ENCODE measurements at places on chromosomes 5 and 9. TPM values are rescaled to one million over a fixed set of nuclear protein-coding genes. Genes with fewer than 3 reads are reported as not detected.

DNA sequence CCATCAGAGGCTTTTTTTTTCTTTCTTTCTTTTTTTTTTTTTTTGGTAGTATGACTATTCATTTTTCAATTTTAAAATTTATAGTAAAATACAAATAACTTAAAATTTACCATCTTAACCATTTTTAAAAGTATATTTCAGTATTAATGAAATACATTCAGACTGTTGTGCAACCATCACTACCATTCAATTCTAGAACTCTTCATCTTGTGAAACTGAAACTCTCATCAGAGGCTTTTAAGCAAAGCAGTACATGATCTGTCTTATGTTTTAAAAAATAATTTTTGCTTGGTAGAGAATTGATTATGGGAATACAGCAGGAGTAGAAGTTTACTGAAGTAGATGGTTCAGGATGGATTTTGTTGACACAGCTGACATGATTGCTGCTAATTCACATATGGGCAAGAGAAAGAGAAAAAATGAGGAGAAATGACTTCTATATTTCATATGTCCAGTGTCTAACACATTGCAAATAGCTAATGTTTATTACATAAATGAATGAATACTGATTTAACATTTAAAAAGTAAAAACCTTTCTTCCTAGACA, 13.4 kb downstream of the ELOVL7 start:
- no peak overlapping the region for H3K27ac ChIP-seq
- H3K27me3 ChIP-seq, result no peaks in the 10 kb centered on the region
- no peak for DNase-seq
- H3K4me1 ChIP-seq, result peaks cover 28% of the 10 kb centered on the region
- no peaks in the 10 kb centered on the region for H3K36me3 ChIP-seq

GRCh38 chr9:129273941-129274684, 96.1 kb upstream of the IER5L start:
- DNase-seq, result no peak
- peaks cover 26% of the 10 kb centered on the region for H3K4me1 ChIP-seq
- H3K27ac ChIP-seq, result no peak overlapping the region

- H3K27me3 ChIP-seq, result no peaks in the 10 kb centered on the region
- no peak overlapping the region for H3K4me3 ChIP-seq
- DNase-seq, result no peak
- H3K27ac ChIP-seq, result no peak overlapping the region
These were observed 124.2 kb downstream of the PTTG1 start for GRCh38 chr5:160545832-160546231.

DNA sequence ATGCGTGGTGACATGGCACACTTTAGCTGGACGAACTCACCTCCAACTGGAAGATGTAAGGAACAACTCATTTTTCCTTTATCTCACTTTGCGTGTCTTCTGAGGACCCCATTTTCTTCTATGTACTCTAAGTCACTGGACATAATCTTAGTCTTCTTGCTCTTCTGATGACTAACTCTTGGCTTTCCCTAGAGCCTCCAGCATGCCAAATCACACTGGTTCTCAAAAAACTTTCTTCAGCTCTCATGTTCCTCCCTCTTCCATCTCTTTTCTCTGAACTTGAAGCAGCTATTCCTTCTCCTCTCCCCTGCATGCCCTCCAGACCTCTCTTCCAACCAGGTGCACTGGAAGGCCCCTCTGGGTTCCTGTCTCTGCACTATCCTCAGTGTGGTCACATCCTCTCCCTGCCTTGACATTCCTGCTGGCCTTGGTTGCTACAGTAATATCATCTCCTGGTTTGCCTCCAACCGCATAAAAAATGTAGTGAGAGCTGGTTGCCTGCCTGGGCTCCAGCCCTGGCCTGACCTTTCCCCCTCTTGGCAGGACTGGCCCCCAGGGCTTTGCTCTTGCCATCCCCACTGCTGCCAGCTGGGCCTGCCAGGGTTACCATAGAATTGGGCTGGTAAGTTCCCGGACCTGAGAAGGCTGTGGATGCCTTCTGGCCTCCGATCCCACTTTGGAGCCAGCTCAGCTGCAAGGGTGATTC, 44.8 kb upstream of the BNC2 start:
- H3K27me3 ChIP-seq, result no peaks in the 10 kb centered on the region
- no peaks in the 10 kb centered on the region for H3K4me1 ChIP-seq
- no peak overlapping the region for H3K27ac ChIP-seq
- no peaks in the 10 kb centered on the region for H3K36me3 ChIP-seq
- no peak overlapping the region for H3K4me3 ChIP-seq
- DNase-seq, result no peak

Gene IL31RA
- total RNA-seq, result 0.31 TPM

Gene TMC1
- total RNA-seq, result 0.23 TPM
